Small intestine (tissue), 16 donors: ENCODE measurements at places on chromosomes 11 and 22.

GRCh38 chr11:123419731-123420452 is 10.2 kb upstream of the GRAMD1B start:
- peak overlapping the region; percentile 52 for H3K27ac ChIP-seq
- H3K27me3 ChIP-seq: no peaks in the 10 kb centered on the region
- H3K36me3 ChIP-seq: no peaks in the 10 kb centered on the region
- peak; percentile 97 for DNase-seq
- peaks cover 24% of the 10 kb centered on the region for H3K4me1 ChIP-seq

GRCh38 chr11:36240173-36240572 is 49.1 kb downstream of the COMMD9 start:
- H3K4me1 ChIP-seq: no peaks in the 10 kb centered on the region
- no peak overlapping the region for H3K27ac ChIP-seq
- no peak for DNase-seq

DNA sequence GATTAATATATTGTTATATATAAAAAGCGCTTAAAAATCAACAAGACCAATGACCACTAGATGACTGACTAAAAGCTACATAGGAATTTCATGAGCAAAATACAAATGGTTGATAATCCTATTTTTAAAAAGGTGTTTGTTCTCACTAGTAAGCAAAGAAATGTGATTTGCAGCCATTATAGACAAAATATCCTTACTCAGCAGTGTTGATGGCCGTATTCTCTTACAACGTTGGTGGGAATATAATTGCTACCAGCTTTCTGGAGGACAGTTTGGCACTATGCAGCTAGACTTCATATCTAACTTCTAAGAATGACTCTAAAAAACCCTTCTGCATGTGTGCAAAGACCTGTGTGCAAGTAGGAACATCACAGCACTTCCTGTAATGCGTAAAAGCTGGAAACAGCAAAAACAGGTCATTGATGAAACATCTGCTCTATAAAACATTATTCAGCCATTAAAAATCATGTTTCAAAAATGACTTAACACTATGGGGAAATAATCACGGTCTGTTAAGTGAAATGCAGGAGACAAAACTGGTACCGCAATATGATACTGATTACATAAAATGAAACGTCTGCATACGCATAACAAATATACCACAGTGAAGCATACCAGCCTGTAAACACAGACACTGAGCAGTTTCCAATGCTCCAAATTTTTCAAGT is 70.1 kb upstream of the LINC01488 start:
- H3K4me1 ChIP-seq: no peaks in the 10 kb centered on the region
- H3K36me3 ChIP-seq: no peaks in the 10 kb centered on the region
- DNase-seq: no peak
- no peak overlapping the region for H3K27ac ChIP-seq
- H3K4me3 ChIP-seq: no peak overlapping the region
- no peaks in the 10 kb centered on the region for H3K27me3 ChIP-seq

GRCh38 chr11:57446055-57446454 is 14.3 kb upstream of the RTN4RL2 start:
- no peak for DNase-seq
- H3K27me3 ChIP-seq: no peaks in the 10 kb centered on the region
- H3K27ac ChIP-seq: no peak overlapping the region
- no peaks in the 10 kb centered on the region for H3K36me3 ChIP-seq
- no peaks in the 10 kb centered on the region for H3K4me1 ChIP-seq
- no peak overlapping the region for H3K4me3 ChIP-seq

GRCh38 chr22:30408388-30409102 is 11.7 kb downstream of the SEC14L2 start:
- no peak overlapping the region for H3K27ac ChIP-seq
- peaks cover 15% of the 10 kb centered on the region for H3K4me1 ChIP-seq
- H3K27me3 ChIP-seq: no peaks in the 10 kb centered on the region
- no peak overlapping the region for H3K4me3 ChIP-seq
- no peak for DNase-seq

DNA sequence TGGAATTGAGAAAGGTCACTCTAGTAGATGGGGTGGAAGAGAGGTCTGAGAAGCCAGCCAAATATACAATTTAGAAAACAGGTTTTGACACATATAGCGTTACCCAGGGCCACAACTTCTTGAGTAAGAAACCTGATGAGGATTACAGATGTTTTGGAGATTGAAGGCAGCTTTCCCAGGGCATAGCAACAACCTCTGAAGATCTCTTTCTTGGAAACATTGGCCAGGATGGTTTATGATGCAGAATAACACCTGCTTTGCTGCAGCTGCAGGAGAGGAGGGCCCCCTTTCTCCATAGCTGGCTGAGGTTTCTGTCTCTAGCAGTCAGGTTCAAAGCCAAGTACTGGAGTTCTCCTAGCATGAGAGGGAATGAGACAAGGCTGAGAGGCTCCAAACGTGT is 75.1 kb upstream of the NUP50 start:
- H3K4me3 ChIP-seq: no peak overlapping the region
- DNase-seq: no peak
- no peaks in the 10 kb centered on the region for H3K27me3 ChIP-seq
- no peaks in the 10 kb centered on the region for H3K4me1 ChIP-seq

DNA sequence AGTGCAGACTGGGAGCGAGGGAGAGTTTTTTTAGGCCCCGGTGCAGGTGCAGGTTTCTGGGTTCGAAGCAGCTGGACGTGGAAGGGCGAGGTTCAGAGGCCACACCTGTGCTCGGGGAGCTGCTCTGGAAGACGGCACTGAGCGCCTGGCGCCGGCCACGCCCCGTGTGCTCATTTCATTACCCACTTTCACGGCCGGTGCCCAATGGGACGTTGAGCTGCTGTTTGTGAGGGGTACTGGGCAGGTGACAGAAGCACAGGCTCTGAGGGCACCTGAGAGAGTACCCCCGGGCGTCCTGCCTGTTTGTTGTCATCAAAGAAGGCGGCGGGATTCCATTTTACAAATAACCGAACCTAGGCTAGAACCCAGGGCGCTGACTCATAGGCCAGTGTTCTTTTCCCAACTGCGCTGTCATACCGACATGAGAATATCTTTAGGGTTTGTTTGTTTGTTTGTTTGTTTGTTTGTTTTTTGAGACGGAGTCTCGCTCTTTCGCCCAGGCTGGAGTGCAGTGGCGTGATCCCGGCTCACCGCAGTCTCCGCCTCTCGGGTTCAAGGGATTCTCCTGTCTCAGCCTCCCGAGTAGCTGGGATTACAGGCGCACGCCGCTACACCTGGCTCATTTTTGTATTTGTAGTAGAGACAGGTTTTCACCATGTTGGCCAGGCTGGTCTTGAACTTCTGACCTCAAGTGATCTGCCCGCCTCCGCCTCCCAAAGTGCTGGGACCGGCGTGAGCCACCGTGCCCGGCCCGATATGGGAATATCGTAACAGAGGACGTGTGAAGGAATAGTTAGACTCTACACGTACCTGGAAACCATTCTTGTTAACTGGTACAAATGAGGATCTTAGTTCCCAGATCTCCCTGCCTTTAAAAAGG is 16.6 kb upstream of the SPTBN2 start:
- no peaks in the 10 kb centered on the region for H3K4me1 ChIP-seq
- peak overlapping the region; percentile 89 for H3K27ac ChIP-seq
- peak overlapping the region; percentile 76 for H3K4me3 ChIP-seq
- H3K27me3 ChIP-seq: no peaks in the 10 kb centered on the region
- peak; percentile 79 for DNase-seq

GRCh38 chr22:22720201-22720723 is 75.8 kb downstream of the GGTLC2 start:
- peak overlapping the region; percentile 38 for H3K27ac ChIP-seq
- peak; percentile 61 for DNase-seq
- H3K4me1 ChIP-seq: no peaks in the 10 kb centered on the region
- H3K27me3 ChIP-seq: no peaks in the 10 kb centered on the region

DNA sequence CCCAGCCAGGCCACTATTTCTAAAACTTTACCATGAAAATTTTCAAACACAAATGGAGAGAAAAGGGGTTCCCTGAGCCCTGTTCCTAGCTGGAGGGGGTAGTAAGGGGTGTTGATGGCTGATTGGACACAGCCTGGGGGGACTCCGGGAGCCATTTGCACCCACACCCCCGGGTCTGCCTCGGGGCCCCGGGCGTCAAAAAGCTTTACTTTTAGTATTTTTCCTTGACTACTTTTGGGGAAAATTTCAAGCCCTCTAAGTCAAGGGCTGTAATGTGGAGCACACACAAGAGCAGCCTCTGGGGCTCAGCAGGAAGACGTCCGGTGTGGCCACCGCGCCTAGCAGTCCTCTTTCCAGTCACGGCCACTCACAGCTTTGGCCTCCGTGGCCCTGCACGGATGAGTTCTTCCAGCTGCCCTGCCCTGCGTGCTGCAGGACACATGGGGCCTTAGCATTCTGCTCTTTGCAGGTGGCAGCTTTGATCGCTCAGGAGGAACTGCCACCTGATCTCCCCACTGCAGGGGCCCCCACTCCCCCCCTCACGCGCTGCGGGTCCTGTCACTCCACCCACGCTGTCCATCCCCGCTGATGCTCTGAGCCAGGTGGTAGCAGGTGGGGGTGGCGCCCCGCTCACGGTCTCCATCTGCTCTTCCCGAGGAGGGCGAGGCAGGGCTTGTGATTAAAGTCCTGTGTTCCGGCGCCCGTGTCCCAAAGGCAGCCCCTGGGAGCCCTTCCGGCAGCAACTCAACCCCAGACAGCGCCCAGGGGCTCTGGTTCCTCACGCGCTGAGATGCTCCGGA is 14.4 kb downstream of the RNH1 start:
- H3K27me3 ChIP-seq: no peaks in the 10 kb centered on the region
- H3K36me3 ChIP-seq: peaks cover 11% of the 10 kb centered on the region
- DNase-seq: no peak
- no peak overlapping the region for H3K4me3 ChIP-seq

DNA sequence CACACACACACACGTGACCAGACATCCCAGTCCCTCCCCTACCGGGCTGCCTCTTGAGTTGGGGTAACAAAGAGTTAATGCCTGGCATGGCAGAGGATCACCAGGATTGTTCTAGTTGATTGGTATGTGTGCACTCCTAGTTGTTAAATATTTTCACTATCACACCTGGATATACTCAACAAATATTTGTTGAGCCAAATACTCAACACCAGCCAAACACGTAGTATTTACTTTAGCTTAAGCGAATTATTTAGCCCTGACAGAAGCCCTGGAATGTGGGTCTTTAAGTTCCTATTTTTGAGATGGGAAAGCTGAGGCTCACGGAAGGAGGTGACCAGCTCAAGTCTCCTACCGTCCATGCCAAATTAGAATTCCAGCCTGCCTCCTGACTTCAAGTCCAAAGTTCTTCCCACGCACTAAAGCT is 10.5 kb downstream of the CD3E start:
- H3K27me3 ChIP-seq: peaks cover 4% of the 10 kb centered on the region
- peak; percentile 60 for DNase-seq
- H3K36me3 ChIP-seq: no peaks in the 10 kb centered on the region
- peaks cover 4% of the 10 kb centered on the region for H3K4me1 ChIP-seq
- no peak overlapping the region for H3K4me3 ChIP-seq

GRCh38 chr11:125923012-125923579 is 18.8 kb downstream of the DDX25 start:
- H3K36me3 ChIP-seq: no peaks in the 10 kb centered on the region
- H3K27ac ChIP-seq: no peak overlapping the region
- peaks cover 2% of the 10 kb centered on the region for H3K4me1 ChIP-seq
- no peaks in the 10 kb centered on the region for H3K27me3 ChIP-seq
- DNase-seq: peak; percentile 81

- H3K36me3 ChIP-seq: no peaks in the 10 kb centered on the region
- H3K4me1 ChIP-seq: no peaks in the 10 kb centered on the region
- no peaks in the 10 kb centered on the region for H3K27me3 ChIP-seq
Measured at GRCh38 chr11:132632641-132633124, 899.6 kb downstream of the OPCML start.

DNA sequence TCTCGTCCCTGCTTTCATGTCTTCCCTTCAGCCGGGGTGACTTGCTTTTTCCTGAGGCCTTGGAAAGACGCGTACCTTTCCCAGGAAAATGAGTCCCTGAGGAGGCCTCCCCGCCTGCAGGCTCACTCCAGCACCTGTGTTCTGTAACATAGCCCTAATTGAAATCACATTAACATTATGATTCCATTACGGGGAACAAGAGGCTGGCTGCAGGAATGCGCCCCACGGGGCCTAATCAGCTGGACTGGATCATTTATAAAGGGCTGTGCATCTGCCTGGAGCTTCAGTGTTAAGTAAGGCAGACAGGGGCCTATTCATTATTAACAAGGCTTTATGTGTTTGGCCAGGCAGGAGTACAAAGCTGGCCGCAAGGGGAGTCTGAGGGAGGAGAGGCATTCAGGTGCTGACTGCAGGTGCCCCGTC is 41.9 kb upstream of the TSPAN18 start:
- no peak for DNase-seq
- no peaks in the 10 kb centered on the region for H3K4me1 ChIP-seq
- H3K4me3 ChIP-seq: no peak overlapping the region
- no peaks in the 10 kb centered on the region for H3K27me3 ChIP-seq

GRCh38 chr11:134905517-134905916 is 493.5 kb upstream of the B3GAT1 start:
- H3K27ac ChIP-seq: no peak overlapping the region
- H3K4me3 ChIP-seq: no peak overlapping the region
- DNase-seq: no peak
- no peaks in the 10 kb centered on the region for H3K27me3 ChIP-seq
- H3K36me3 ChIP-seq: no peaks in the 10 kb centered on the region

DNA sequence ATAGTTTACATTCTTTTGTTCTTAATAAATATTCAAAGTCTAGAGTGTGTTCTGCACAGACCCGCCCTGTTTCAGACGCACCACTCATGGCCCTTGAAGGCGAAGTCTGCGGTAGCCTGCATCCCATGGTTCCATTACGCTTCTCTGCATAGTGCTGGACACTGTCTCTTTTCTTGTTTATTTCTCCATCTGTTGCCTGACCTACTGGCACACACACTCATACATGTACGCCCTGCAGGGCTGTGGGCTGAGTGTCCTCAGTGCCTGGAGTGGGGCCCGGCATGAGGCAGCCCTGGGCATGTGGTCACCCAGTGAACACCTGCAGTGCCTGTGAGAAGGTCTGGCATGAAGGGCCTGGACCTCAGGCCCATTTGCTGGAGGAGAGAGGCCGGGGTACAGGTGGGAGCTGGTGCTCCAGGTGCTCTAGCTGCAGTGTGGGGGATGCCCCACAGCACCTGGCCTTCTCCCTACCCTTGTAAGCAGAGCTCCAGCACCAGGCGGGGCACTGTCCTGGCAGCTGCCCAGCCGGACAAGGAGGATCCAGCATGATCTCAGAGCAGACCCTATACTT is 404.1 kb downstream of the TBC1D22A start:
- H3K27ac ChIP-seq: no peak overlapping the region
- H3K4me1 ChIP-seq: no peaks in the 10 kb centered on the region
- DNase-seq: no peak

DNA sequence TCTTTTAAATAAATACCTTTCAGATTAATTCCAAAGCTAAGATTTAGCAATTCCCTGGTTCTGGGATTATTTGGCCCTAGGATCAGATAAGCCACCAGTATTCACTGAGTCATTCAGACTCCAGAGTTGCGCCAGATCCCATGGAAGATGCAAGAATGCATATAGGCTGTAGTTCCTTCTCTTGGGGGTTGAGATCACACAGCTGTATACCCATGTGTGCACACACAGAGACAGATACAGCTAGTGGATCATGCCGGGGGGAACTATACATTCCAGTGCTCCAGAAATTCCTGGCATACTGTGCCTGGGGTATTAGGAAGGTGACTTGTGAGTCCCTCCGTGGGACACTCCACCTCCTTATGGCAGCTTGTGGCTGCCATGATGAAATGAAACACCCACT is 75.4 kb downstream of the ZBTB16 start:
- no peak overlapping the region for H3K4me3 ChIP-seq
- H3K27me3 ChIP-seq: no peaks in the 10 kb centered on the region
- H3K36me3 ChIP-seq: no peaks in the 10 kb centered on the region
- H3K4me1 ChIP-seq: peaks cover 17% of the 10 kb centered on the region

- peaks cover 8% of the 10 kb centered on the region for H3K36me3 ChIP-seq
- peak overlapping the region; percentile 53 for H3K27ac ChIP-seq
- no peaks in the 10 kb centered on the region for H3K4me1 ChIP-seq
- H3K27me3 ChIP-seq: no peaks in the 10 kb centered on the region
Measured at GRCh38 chr22:29784451-29785361, 17.5 kb downstream of the UQCR10 start.
